Kidney glomerular epithelial cell (primary cell): ENCODE measurements at places on chromosomes 2 and 18.

DNA sequence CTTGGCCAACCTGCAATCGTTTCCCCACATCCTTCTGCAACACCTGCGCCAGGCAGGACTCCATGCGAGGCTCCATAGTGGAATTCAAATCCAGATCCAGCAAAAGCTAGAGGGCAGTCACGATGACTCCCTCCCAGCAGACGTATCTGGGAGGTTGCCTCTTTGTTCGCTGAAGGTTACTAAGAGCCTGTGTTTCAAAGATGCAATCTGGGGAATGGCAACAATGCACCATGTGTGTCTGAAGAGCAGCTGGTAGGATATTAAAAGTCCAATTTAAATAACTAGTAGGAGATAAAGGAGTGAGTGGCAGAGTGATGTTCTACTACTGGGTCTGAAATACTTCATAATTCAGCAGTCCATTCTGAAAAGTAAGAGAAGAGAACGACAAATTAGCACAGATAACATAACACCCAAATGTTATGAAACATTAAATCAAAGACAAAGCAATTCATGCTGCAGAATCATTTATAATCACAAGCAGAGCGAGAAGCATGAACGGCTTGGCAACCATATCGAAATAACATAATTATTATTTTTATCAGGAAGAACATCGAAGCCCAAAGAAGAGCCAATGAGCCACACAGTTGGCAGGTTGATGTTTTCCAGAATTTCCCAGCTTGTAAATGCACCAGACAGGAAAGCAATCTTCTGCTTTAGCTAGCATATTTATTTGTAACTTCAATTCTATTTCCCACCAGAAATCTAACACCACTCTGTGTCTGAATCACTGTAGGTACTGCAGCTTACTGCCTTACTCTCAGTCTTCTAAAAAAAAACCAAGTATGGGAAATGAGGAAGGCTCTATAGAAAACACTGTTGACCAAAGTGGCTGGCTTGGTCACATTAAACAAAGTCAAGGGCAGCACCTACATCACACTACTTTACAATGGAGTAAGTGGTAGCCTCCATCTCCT is 43.2 kb downstream of the CLASP1 start:
- no peak for DNase-seq

DNA sequence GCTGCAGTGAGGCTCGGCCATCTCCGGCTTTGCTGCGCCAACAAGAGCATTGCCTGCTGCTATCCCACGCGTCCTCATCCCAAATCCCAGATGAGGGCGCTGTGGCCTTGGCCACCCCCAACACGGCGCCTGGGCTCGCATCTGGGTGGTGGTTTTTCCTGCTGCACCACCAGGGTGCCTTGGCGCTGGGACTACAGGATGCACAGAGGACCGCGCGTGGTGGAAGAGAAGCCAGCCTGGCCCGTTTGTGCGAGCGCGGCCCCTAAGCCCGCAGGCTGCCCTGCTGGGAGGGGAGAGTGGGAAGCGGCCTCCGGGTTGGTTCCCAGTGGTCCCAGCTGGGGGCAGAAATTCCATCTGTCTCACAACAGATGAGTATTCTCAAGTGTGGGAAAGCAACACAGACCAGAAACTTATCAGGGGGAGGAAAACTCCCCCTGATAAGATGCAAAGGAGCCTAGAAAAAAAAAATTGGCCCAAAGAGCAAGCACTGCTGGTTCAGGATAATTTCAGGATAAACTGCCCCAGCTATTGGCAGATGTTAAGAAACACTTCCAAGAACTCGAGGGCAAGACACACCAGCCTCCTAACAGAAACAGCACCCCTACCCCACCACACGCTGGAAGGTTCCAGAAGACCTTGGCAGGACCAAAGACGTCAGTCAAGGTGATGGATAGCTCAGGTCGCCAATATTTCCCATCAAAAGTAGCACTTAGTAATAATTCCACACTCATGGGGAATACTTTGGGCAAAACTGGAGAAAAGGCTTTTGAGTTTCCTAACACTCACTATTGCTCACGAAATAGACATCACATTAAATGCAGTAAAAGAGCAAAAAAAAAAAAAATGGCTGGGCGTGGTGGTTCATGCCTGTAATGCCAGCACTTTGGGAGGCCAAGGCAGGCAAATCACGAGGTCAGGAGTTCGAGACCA is 152.1 kb downstream of the PXDN start:
- peak; percentile 46 for DNase-seq

- no peak for DNase-seq
Observed at GRCh38 chr2:141557329-141558095, 573.3 kb downstream of the LRP1B start.

DNA sequence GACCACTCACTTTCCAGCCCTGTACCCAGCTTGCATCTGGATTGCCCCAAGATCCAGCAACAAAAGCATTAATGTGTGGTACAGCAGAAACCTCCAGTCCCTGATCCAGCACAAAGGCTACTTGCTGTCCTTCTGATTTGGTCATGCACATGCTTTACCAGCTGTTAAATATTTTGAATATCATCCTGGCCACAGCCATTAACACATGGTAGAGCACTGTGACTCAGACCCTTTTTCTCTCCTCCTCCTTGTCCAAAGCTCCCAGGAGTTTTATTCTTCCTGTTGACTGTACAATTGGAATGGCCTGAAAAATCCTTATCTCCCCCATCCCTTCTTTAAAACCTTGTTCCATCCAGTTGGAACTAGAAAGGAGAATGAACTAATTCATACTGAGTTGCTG is 419.7 kb upstream of the TNP1 start:
- DNase-seq = peak; percentile 86

- no peak for DNase-seq
Observed at GRCh38 chr2:145157741-145158591, 638.0 kb upstream of the ZEB2 start.

DNA sequence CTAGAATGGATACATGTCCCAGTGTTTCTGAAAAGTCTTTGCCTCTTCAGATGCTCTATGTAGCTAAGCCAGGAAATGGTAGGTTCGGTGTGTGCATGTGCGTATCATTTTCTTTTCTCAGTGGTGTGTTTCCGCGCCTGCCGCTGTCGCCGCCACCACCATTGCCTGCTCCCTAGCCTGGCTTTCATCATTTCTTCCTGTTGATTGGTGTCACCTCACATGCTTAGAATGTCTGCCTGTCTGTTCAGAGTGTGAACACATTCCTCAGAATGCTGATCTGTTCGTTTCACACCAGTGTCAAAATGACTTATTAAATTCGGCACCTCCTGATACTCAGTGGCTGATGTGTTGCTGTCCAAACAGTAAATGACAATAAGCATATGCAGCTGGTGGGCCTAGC is 255.2 kb upstream of the SPRED2 start:
- no peak for DNase-seq

- no peak for DNase-seq
Observed at GRCh38 chr2:136230464-136230863, 112.5 kb upstream of the CXCR4 start.

GRCh38 chr2:236847023-236847422 is 238.7 kb upstream of the COPS8 start:
- DNase-seq = no peak

GRCh38 chr2:1749489-1750119 is 5.3 kb upstream of the PXDN start:
- DNase-seq = no peak

- peak; percentile 82 for DNase-seq
Observed at GRCh38 chr2:19038071-19039015, 320.1 kb downstream of the OSR1 start.

DNA sequence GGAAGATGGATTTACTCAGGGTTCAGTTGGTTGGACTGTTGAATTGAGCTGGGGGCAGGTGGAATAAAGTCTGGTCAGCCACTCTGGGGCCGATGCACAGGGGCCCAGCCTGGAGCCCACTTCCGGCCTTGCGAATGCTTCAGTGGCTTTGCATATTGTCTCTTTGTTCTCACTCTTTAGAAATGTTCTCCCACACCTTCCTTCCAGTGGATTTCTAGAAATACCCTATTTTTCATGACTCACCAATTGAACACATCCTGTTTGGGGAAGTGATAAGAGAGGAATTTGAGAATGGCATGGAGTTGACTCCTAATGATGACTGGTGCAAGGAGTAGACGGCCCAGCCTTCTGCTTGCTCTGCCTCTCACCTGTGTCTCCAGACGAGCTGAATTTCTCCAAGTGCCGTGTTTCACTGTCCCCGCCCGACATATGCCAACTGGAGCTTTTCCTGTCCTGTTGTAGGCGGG is 28.1 kb downstream of the ASAP2 start:
- peak; percentile 99 for DNase-seq

GRCh38 chr2:219433666-219434467 is 776 bp upstream of the SPEG start:
- DNase-seq = no peak

GRCh38 chr2:10559634-10560224 is 111.6 kb upstream of the ODC1 start:
- DNase-seq = no peak

- peak; percentile 28 for DNase-seq
Observed at GRCh38 chr2:184598316-184599053, at the start of gene ZNF804A. TSS of gene ZNF804A (plus strand) at chr2:184598529. CDS start at chr2:184598960, 431 bp downstream.

- DNase-seq = no peak
Observed at GRCh38 chr2:62506421-62506750, 391 bp upstream of the TMEM17 start.

GRCh38 chr2:207706936-207707860 is 4.2 kb upstream of the CCNYL1 start:
- no peak for DNase-seq

DNA sequence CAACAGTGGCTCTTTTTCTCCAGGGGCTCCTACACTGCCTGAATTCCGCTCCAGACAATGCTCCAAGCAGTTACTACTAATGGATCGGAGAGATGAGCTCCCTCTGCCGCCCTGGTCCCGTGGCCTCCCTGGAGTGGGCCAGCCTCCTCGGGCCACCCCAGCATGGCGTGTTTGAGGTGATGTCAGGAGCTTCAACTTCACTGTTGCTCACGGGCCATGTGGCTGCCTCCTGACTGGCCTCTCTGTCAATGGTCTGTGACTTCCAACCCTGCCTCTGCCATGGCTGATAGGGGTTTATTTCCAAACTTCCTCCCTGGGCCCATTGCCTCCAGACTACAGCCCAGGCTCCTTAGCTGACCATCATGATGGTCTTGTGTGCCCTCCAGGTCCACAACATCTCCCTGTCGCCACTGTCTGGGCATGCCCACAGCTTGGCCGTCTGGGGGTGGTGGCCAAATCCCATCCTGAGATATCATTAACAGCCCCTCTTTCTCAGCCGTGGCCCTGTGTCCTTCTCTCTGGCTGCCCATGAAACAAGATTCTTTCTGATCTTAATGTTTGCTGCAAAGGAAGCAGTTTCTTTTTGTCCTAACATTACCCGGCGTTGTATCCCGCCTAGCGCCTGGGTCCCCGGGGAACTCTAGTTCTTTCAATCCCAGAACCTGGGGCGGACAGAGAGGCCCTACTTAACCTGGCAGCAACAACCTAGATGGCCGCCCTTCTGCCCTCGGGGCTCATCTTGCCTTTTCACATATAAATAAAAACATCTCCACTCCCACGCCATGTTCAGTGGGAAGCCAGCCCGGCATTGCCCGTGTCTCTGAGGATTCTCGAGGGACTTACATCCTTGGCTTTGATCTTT is 38.1 kb downstream of the ATOH8 start:
- no peak for DNase-seq

DNA sequence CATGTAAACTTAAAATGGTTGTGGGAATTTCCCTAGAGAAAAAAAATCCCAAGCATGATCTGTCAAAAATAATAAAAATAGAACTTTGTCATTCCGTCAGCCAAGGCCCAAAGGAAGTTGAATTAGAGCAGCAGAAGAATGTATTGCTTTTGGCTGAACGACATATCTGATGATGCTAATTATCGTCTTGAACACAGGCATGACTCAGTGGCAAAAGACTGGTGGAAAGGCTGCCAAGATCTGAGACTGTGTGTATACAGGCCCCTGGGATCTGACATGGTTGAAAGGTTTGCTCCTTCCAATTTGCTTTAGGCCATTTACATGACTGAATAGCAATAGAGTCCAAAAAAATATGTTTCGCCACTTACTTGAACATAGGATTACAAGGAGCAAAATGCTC is 1057.1 kb upstream of the CRIM1 start:
- DNase-seq = peak; percentile 93

DNA sequence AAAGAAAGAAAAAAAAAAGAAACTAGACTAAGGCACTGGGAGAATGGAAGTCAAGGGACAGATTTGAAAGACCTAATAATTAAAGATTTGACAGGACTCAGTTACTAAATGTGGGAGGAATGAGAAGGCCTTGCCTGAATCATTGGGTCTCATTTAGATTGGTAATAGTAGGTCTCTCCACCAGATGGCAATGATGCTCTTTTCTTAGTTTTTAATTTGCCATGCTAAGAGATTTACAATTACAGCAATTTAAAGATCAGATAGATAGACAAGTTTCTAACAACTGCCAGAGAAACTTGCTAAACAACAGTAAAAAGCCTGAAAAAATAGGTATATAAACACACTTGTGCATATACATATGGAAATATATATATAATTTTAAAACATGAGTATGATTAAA is 153.0 kb downstream of the TMEM247 start:
- peak; percentile 65 for DNase-seq

GRCh38 chr2:240725671-240726070 is 34.0 kb downstream of the AQP12A start:
- DNase-seq = no peak

GRCh38 chr2:158926478-158926948 is 41.9 kb upstream of the TANC1 start:
- DNase-seq = peak; percentile 80

DNA sequence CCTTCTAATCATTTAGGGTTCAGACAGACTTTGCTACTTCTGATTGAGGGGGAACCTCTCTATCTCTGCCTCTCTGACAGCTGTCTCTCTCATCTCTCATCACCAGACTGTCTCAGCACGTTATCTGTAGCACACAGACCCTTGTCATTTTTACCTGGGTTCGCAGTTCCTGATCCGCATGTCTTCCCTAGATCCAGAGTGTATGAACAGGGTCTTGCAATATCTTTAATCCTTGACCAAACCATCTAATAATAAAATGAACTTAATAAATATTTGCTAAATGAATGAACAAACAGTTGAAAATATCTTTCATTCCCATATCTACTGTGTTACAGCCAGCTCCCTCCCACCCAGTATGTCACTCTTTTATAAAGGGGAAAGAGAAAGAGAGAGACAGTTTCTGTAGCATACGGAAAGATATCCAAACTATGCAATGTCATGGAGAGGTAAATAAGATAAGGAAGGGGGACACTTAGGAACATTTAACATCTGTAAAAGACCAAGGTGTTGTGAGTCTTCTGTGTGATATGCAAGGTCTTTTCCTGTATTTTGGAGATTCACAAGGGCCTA is 507.6 kb downstream of the SUCLG1 start:
- DNase-seq = no peak
